Neuronal stem cell (in vitro differentiated cells): ENCODE measurements at places on chromosomes 2 and 18.

- no peak for DNase-seq
Observed at GRCh38 chr2:40348665-40349064, 103.2 kb downstream of the SLC8A1 start.

DNA sequence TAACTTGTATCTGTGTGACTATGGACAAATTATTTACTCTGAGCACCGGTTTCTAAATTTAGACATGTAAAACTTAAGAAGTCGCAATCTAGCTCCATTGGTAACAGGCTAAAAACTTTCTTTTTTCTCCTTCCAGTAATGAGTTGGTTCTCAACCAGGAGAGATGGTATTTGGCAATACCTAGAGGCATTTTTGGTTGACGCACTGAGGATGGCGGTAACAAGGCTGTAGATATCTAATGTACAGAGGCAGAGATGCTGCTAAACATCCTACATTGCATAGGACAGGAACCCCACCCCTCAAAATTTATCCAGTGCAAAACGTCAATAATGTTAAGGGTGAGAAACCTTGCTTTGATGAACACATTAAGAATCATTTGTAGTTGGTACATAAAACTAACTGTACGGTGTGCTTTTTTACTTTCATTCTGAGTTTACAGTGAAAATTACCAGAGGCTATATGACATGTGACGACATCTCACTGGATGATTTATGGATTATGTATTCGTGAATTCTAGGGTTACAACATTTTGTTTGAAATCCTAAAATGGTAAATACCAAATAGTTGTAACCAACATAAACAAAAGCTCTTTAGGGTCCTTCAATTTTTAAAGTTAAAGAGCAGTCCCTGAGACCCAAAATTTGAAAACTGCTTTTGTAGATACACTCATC lies 91.3 kb downstream of the TLK1 start:
- DNase-seq: no peak

- DNase-seq: no peak
Observed at GRCh38 chr2:39682066-39682692, 16.5 kb downstream of the TMEM178A start.

- DNase-seq: no peak
Observed at GRCh38 chr2:175063741-175064140, 58.6 kb upstream of the CHN1 start.

DNA sequence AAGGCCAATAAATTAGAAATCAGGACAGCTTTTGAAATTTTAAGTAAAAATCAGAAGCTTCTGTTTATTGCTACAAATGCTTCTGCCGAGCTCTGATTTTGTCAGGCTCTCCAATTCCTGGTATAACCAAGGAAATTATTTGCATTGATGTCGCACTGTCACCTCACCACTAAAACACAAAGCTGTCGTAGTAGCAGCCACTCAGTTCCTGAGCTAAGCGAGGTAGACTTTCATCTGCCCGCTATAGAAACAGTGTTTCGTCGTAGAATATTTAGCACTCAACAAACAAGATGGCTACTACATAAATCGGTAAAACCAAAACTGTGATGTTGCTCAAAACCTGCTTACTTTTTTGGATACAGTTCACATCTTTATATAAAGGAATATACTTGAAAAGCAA lies 141.3 kb upstream of the FOSL2 start:
- no peak for DNase-seq

- no peak for DNase-seq
Observed at GRCh38 chr2:241038374-241039180, 40.2 kb downstream of the SNED1 start.

GRCh38 chr2:171386627-171387026 lies 47.2 kb downstream of the METTL8 start:
- DNase-seq: no peak

DNA sequence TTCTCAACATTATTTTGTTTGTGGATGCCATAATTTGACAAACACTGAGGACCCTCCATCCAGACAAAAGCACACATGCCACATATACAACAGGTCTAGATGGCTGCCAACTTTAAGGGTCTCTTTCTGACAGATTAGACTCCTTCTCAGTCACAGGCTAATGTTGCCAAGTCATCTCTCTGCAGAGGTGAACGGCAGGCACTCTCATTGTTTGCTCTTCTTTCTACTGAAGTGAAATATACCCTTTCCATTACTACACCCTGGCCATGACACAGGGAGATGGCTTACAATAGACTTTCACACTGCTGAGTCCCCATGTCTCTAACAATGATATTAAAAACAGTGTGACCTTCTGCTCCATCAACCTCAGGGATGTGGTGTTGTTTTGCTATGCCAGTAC lies 47.5 kb upstream of the ZNF397 start:
- DNase-seq: no peak

DNA sequence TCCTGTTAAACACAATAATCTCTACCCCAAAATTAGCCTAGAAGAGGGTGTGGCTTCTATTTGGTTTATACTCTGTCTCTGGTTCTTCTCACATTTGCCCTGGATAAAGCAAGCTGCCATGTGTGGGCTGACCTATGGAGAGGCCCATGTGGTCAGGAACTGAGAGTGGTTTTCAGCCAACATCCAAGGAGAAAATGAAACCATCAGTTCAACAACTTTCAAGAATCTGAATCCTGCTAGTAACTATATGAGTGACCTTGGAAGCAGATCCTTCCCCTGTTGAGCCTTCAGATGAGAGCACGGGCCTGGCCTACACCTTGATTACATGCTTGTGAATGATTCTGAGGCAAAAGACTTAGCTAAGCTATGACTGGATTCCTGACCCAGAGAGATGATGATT lies 11.5 kb upstream of the TRIB2 start:
- no peak for DNase-seq

- DNase-seq: no peak
Observed at GRCh38 chr2:165871025-165871424, 77.0 kb upstream of the GALNT3 start.

GRCh38 chr18:44901283-44901682 lies 220.6 kb downstream of the SETBP1 start:
- no peak for DNase-seq

GRCh38 chr2:227848586-227848985 lies 22.8 kb upstream of the DAW1 start:
- DNase-seq: no peak

GRCh38 chr2:29810956-29811355 lies 110.4 kb downstream of the ALK start:
- no peak for DNase-seq

GRCh38 chr2:160264308-160264707 lies 64.2 kb upstream of the ITGB6 start:
- DNase-seq: no peak
